Smooth muscle cell of bladder (primary cell): ENCODE measurements at places on chromosomes 5 and 9. TPM values are rescaled to one million over a fixed set of nuclear protein-coding genes. Genes with fewer than 3 reads are reported as not detected.

Gene FAM200C
- 3.0 TPM in 2 replicates for total RNA-seq

Gene SMIM33
- not detected in 2 replicates for total RNA-seq

Gene ZNF354C
- 6.7 and 7.7 TPM in 2 replicates for total RNA-seq

Gene TMEFF1
- 0.57 and 0.92 TPM in 2 replicates for total RNA-seq

Gene CYLC2
- total RNA-seq, result not detected in 2 replicates

Gene OTP
- total RNA-seq, result not detected in 2 replicates

Gene PCDHA6
- total RNA-seq, result 0.14 and 0.55 TPM in 2 replicates

Gene TRIP13
- total RNA-seq, result 3.4 and 4.6 TPM in 2 replicates

Gene IL31RA
- total RNA-seq, result 0.18 and 0.71 TPM in 2 replicates

Gene NFIB
- 9.7 and 13.6 TPM in 2 replicates for total RNA-seq

Gene DNM1
- total RNA-seq, result 5.7 and 9.6 TPM in 2 replicates

Gene BAAT
- total RNA-seq, result not detected in 2 replicates

Gene TNFSF15
- total RNA-seq, result 0.28 and 0.55 TPM in 2 replicates

Gene SHISAL2B
- total RNA-seq, result not detected in 2 replicates

Gene OR1Q1
- total RNA-seq, result not detected in 2 replicates

Gene SAPCD2
- 0.43 and 0.55 TPM in 2 replicates for total RNA-seq

Gene INIP
- total RNA-seq, result 10.0 and 11.3 TPM in 2 replicates

Gene C9orf153
- total RNA-seq, result 0.18 and 0.43 TPM in 2 replicates

Gene SLC36A2
- total RNA-seq, result not detected in 2 replicates

Gene PCDHA9
- under 0.01 and 0.18 TPM in 2 replicates for total RNA-seq

Gene DPYSL3
- 106 and 119 TPM in 2 replicates for total RNA-seq

Gene HK3
- not detected in 2 replicates for total RNA-seq

Gene CCNJL
- 0.14 and 0.18 TPM in 2 replicates for total RNA-seq

Gene PCDHGA4
- 3.3 and 4.5 TPM in 2 replicates for total RNA-seq
